ENCODE measurements at places on chromosomes 1 and 21.

- H3K4me1 ChIP-seq: peaks cover 37% of the 10 kb centered on the region
- peak overlapping the region; percentile 98 for H3K27ac ChIP-seq
- no peaks in the 10 kb centered on the region for H3K27me3 ChIP-seq
- H3K4me3 ChIP-seq: no peak overlapping the region
- peaks cover 21% of the 10 kb centered on the region for H3K36me3 ChIP-seq
These were observed 85.2 kb downstream of the HLCS start for GRCh38 chr21:36881228-36881627.

- DNase-seq: no peak
- H3K27me3 ChIP-seq: no peaks in the 10 kb centered on the region
- no peak overlapping the region for H3K27ac ChIP-seq
- no peak overlapping the region for H3K4me3 ChIP-seq
- peaks cover 4% of the 10 kb centered on the region for H3K4me1 ChIP-seq
These were observed 47.7 kb downstream of the ST6GALNAC3 start for GRCh38 chr1:76122271-76122670.

- no peaks in the 10 kb centered on the region for H3K4me1 ChIP-seq
- DNase-seq: no peak
- no peaks in the 10 kb centered on the region for H3K36me3 ChIP-seq
- H3K27me3 ChIP-seq: no peaks in the 10 kb centered on the region
- H3K4me3 ChIP-seq: no peak overlapping the region
- H3K27ac ChIP-seq: no peak overlapping the region
These were observed 311.9 kb downstream of the PCP4 start for GRCh38 chr21:40179166-40179565.

DNA sequence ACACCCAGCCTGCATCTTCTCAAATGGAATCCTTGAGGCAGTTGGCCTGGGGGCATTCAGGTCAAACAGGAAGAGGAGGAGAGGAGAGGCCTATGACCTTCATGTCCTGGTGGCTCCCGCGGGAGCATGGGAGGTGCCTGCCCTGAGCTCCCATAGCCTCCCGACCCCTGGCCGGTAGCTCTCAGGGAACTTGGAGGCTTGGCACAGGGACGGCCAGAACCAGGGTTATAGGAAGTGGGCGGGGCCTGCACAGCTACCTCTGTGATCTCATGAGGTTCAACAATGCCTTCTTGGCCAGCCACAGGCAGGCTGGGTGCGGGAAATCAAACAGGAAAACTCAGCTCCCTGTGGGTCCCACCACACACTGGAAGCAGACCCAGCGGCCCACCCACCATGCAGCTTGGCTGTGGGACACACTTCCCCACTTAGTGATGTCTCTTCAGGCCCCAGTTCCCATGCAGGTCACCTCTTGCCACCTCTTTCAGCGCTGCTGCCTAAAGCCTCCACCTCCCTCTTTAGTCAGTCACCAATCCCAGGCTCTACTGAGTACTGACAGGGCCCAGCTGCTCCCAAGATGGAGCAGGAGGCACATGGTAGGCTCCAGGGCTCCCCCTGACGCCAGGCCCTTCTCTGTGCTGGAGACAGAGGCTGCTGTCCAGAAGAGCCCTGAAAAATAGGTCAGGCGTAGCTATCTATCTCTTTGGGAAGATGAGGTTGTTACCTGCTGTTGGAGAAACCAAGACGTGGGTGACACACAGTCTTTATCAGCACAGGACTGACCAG lies at the start of gene SLFNL1:
Gene SLFNL1 (minus strand): TSS at position 200 of the 783 bp plus-strand sequence. CDS start 1,065 bp downstream, outside the sequence.
- peak within 1 kb of the TSS; percentile 45 for H3K27ac ChIP-seq
- H3K27me3 ChIP-seq: no peaks in the 10 kb centered on the region
- H3K36me3 ChIP-seq: peaks cover 15% of the 10 kb centered on the region
- peaks cover 5% of the 10 kb centered on the region for H3K4me1 ChIP-seq

DNA sequence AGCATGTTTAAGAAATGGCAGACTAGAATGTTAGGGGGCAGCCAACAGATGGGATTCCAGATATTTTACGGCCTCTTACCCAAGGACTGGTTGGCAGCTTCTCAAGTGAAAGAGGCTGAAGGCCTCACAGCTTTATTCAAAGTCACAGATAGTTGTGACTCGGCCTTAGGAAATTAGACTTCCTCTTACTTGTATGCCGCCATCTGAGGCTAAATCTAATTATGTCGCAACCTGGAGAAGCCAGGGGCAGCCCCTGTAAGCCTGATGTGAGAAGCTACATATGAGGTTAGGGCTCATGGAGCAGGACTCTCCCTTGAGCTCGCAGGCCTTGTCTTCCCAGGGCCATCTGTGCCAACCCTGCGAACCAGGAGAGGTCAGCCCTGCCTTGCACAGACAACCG lies 352.5 kb downstream of the HHAT start:
- H3K36me3 ChIP-seq: peaks cover 9% of the 10 kb centered on the region
- no peak overlapping the region for H3K4me3 ChIP-seq
- H3K27me3 ChIP-seq: no peaks in the 10 kb centered on the region
- no peaks in the 10 kb centered on the region for H3K4me1 ChIP-seq
- DNase-seq: no peak

DNA sequence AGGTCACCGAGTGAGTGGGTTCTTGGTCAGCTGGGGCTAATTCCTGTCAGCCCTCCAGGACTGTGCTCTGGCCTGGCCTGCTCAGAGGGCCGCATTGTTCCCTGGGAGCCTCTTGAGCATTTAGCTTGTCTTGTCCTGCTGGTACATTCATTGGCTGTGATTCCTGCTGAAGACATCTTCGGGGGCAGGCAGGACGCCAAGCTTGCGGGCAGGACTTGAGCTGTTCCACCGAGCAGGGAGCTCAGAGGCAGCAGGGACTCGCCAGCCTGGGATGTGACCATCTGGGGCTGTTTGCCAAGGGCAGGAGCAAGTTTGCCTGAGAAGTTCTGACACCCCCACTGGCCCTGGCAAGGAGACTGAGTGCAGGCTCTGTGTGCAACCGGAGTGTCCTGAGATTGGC lies 7.0 kb upstream of the SLC26A9 start:
- H3K36me3 ChIP-seq: no peaks in the 10 kb centered on the region
- no peak overlapping the region for H3K4me3 ChIP-seq
- peaks cover 34% of the 10 kb centered on the region for H3K27me3 ChIP-seq
- H3K27ac ChIP-seq: no peak overlapping the region
- no peaks in the 10 kb centered on the region for H3K4me1 ChIP-seq

- H3K36me3 ChIP-seq: peaks cover 14% of the 10 kb centered on the region
- no peak for DNase-seq
- H3K4me1 ChIP-seq: peaks cover 9% of the 10 kb centered on the region
- no peaks in the 10 kb centered on the region for H3K27me3 ChIP-seq
- H3K4me3 ChIP-seq: no peak overlapping the region
These were observed 24.4 kb downstream of the DIO1 start for GRCh38 chr1:53918343-53918742.

DNA sequence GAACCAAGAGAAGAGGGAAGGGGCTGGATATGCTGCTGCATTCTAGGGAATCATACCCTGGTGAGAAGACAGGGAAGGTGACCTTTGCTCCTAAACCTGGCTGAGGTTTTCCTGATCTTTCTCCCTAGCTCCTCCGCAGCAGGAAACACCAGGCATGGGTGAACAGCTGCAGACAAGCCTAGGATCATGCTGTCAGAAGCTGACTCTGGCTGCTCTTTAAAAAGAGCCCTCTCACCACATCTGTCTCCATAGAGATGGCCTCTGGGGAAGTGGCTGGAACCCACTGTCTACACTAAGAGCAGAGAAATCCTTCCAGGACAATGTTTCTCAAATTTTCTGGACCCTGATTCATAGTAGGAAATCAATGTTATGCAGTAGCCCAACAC lies 57.6 kb downstream of the CD34 start:
- DNase-seq: no peak
- H3K27me3 ChIP-seq: no peaks in the 10 kb centered on the region
- H3K27ac ChIP-seq: no peak overlapping the region

- no peak overlapping the region for H3K27ac ChIP-seq
- H3K27me3 ChIP-seq: peaks cover 4% of the 10 kb centered on the region
- H3K36me3 ChIP-seq: no peaks in the 10 kb centered on the region
- H3K4me1 ChIP-seq: no peaks in the 10 kb centered on the region
- no peak for DNase-seq
- no peak overlapping the region for H3K4me3 ChIP-seq
These were observed 88.4 kb downstream of the PDE4B start for GRCh38 chr1:65881067-65881594.

DNA sequence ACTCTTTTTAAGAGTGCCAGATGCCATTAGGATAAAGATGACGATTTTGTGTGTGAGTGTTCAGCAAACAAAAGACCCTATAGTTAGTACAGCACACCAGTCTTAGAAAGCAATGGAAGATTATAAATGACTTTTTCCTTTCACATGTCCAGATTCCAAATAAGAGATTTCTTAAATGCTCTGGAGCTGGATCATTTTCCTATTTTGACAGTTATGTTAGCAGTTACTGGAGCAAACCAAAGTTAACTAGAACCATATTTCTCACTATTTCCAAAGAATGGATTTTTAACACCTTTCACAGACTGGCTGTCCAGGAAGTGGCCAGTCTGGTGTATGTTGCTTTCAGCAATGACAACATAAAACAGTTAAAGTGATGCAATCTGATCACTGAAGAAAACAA lies 905.8 kb upstream of the ADGRL2 start:
- H3K27ac ChIP-seq: no peak overlapping the region
- no peak overlapping the region for H3K4me3 ChIP-seq
- no peaks in the 10 kb centered on the region for H3K36me3 ChIP-seq
- DNase-seq: no peak

DNA sequence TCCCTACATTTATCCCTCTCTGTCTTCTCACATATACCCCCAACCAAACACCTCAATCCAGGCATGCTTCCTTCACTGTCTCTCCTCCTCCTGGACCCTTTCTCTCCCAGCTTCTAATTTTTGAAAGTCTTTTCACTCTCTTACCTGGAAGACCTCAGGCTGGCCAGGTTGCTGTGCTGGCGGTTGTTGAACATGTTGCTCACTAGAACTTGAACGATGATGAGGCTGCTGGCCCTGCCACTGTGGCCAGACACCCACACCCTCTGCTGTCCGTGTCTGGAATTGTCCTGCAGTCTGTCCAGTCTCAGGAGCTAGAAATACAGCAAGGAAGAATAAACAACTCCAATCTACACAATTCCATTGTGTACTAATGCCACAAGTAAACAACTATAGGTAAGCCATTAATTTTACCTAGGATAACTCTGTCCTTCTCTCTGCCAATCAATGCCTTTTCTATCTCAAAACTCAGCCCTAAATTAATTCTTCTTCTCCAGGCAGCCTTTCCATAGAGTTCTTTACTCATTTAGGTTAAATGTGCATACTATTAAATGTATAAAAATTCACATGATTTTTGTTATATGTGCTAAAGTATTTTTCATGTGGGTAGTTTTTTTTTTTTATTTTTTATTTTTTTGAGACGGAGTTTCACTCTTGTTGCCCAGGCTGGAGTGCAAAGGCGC lies 5.1 kb upstream of the CTSK start:
- no peaks in the 10 kb centered on the region for H3K27me3 ChIP-seq
- H3K4me1 ChIP-seq: peaks cover 13% of the 10 kb centered on the region
- no peak for DNase-seq
- H3K4me3 ChIP-seq: no peak overlapping the region
